ENCODE measurements at places on chromosomes 2 and 18. TPM values are rescaled to one million over a fixed set of nuclear protein-coding genes. Genes with fewer than 3 reads are reported as not detected.

Gene SERPINB11
- not detected for total RNA-seq

DNA sequence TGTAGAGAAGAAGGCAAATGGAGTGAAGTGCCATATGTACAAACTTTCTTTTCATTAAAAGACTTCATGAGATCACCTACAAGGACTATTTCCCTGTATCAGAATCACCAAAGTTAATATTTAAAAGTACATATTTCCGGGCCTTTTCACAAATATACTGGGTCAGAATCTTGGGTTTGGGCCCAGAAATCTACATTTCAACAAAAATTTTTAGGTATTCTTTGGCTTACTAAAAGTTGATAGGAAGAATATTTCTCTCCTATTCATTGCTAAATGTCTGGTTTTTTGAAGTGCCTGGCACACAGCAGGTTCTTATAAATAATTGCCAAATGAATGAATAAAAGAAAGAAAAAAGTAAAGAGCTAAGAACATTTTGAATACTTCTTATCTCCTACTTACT is 843.8 kb upstream of the ACVR2A start:
- DNase-seq, result no peak

DNA sequence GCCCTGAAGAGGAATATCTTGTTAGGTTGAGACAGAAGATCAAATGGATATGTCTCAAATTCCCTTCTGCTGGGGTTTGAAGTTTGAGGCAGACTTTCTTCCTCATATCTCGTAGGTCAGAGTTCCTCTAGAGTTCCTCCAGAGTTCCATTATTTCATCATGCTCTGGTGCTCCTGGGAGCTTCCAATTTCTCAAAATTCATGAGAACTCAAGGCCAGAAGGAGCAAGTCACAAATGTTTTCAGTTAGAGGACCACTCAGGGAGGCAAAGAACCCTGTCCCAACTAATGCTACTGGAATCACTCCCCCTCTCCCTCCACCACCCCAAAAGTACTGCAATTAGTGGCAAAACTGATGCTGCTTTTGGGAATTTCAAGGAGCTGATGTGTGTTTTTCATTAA is 115.7 kb upstream of the RBMS1 start:
- DNase-seq, result no peak

Gene LRRTM4
- total RNA-seq, result not detected

- DNase-seq, result no peak
Observed at GRCh38 chr2:70354264-70354949, 52.5 kb upstream of the FAM136A start.

Gene SERPINB13
- total RNA-seq, result not detected

- no peak for DNase-seq
Observed at GRCh38 chr2:129281791-129282530, 697.5 kb upstream of the RAB6C start.
